ENCODE measurements at places on chromosomes 5 and 9.

DNA sequence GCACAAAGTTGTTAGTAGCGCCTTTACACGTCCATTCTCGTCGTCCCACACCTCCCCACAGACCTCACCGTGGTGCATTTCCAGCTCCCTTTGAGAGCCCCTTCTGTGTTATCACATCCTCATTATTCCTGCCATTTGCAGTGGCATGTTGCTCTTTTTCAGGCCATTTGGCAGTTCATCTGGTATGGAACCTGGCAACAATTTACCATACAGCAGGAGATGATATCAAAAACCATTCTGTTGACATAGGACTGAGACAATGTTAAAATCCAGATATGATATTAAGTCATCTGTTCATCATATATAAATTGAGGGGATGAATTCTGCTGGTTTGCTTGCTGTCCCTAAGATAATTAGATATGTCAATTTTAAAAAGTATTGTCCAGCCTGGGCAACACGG lies 83.0 kb downstream of the TMEM174 start:
- no peak for DNase-seq

- no peak for DNase-seq
Observed at GRCh38 chr5:749101-749670, 35.3 kb downstream of the ZDHHC11B start.

GRCh38 chr5:139473105-139473504 lies 2.3 kb downstream of the SMIM33 start:
- DNase-seq, result no peak

- no peak for DNase-seq
Observed at GRCh38 chr5:8814105-8814504, 731.8 kb downstream of the SEMA5A start.

- DNase-seq, result no peak
Observed at GRCh38 chr9:70363760-70364159, 50.7 kb downstream of the KLF9 start.

Data from CD8-positive, alpha-beta T cell (primary cell).